ENCODE measurements at places on chromosomes 5 and 9. TPM values are rescaled to one million over a fixed set of nuclear protein-coding genes. Genes with fewer than 3 reads are reported as not detected.

The BASP1 gene
- 82.6 TPM for total RNA-seq

The PDCD1LG2 gene
- total RNA-seq = 1.9 TPM

The GLDC gene
- 129 TPM for total RNA-seq

The RUSC2 gene
- 42.4 TPM for total RNA-seq

The SOX30 gene
- 0.17 TPM for total RNA-seq

The S100Z gene
- not detected for total RNA-seq

The PCDHA2 gene
- 0.35 TPM for total RNA-seq

The ANKRD20A1 gene
- not detected for total RNA-seq

The STK10 gene
- 20.1 TPM for total RNA-seq

The ZNF462 gene
- total RNA-seq = 36.1 TPM

The PCDHB16 gene
- total RNA-seq = 1.4 TPM

The ADAMTS16 gene
- total RNA-seq = 1.3 TPM

The NFIB gene
- total RNA-seq = 13.7 TPM

The PDE4D gene
- 13.2 TPM for total RNA-seq

The FBP2 gene
- not detected for total RNA-seq

The NUTM2F gene
- not detected for total RNA-seq

The F2RL1 gene
- 119 TPM for total RNA-seq

The RARS1 gene
- 153 TPM for total RNA-seq

The CDC20B gene
- total RNA-seq = not detected

The GDNF gene
- 0.60 TPM for total RNA-seq

The PCDHB5 gene
- total RNA-seq = 0.35 TPM

The HAPLN1 gene
- not detected for total RNA-seq

The BARHL1 gene
- not detected for total RNA-seq

The ORM2 gene
- not detected for total RNA-seq

The FGF18 gene
- total RNA-seq = 0.35 TPM

The PCDHB11 gene
- 0.17 TPM for total RNA-seq

The NLN gene
- total RNA-seq = 67.6 TPM

The PAIP2 gene
- total RNA-seq = 62.3 TPM

The GABRA6 gene
- not detected for total RNA-seq

The RNF183 gene
- total RNA-seq = 0.80 TPM

The FAM170A gene
- total RNA-seq = not detected

The PRDM9 gene
- not detected for total RNA-seq

The ZNG1C gene
- total RNA-seq = 39.4 TPM

The ROR2 gene
- total RNA-seq = 4.4 TPM

The PPP3R2 gene
- not detected for total RNA-seq

The NMUR2 gene
- total RNA-seq = not detected

The ZNF883 gene
- 6.8 TPM for total RNA-seq

The MTX3 gene
- 11.6 TPM for total RNA-seq

The ASS1 gene
- total RNA-seq = 64.6 TPM

The SLC34A1 gene
- total RNA-seq = not detected

The PCDHGA4 gene
- 2.1 TPM for total RNA-seq

The PCDHAC1 gene
- 2.7 TPM for total RNA-seq

The PCBD2 gene
- 9.0 TPM for total RNA-seq

The SV2C gene
- total RNA-seq = not detected

The IFNA6 gene
- not detected for total RNA-seq

The ACSL6 gene
- not detected for total RNA-seq

The RASEF gene
- total RNA-seq = 18.2 TPM

The TRIM36 gene
- 4.0 TPM for total RNA-seq

The LCN15 gene
- total RNA-seq = not detected

The ARID3C gene
- total RNA-seq = not detected

The MEGF9 gene
- total RNA-seq = 16.5 TPM
